ENCODE measurements at places on chromosomes 1 and 21.

DNA sequence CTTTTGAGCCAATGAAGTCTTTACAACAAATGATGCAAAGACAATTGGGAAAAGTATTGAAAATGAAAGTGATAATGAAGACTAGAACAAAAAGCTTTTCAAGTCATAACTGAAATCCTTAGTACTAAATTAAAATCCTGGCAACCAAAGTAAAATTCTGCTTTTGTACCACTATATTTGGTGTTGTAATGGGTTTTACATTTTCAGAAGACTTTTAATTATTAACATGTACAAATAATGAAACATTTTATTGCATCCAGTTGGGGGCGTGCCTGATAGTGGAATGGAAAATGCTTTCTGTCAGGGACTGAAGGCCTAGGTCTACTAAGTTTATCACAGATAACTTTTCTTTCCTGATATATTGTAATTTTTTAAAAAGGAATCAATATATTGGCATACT is 89.4 kb downstream of the SDCCAG8 start:
- peak; percentile 20 for DNase-seq

- peak; percentile 25 for DNase-seq
Observed at GRCh38 chr1:15236321-15236721, 10.7 kb upstream of the FHAD1 start.

- DNase-seq, result no peak
Observed at GRCh38 chr1:13832100-13832499, 132.1 kb downstream of the PRDM2 start.

GRCh38 chr1:241799416-241799815 is 48.6 kb upstream of the EXO1 start:
- DNase-seq, result peak; percentile 71

DNA sequence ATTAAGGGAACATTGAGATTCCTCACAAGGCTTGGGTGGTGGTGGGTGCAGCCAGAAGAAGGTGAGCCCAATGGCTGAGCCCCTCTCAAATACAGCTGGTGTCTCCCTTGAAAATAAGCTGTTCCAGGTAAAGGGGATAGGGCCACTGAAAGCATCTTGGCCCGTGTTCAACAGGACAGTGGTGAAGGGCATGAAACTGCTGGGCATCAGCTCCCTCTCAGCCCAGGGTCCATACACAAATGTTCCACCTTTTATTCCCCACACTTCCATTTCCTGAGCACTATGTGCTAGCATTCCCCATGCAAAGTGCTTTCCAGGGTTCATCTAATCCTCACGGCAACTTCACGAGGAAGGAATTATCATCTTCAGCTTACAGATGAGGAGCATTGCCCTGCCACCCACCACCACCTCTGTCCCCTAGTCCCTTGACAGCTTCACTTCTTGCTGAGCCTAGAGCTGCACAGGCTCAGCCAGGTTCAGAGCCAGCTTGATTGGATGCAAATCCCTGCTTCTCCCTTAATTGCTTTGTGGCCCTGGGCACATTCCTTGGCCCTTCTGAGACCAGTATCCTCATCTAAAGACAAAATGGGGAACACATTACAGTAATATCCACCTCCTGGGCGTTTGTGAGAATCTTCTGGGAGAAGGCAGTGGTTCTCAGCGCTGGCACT is 9.6 kb downstream of the TAGLN2 start:
- DNase-seq, result no peak

DNA sequence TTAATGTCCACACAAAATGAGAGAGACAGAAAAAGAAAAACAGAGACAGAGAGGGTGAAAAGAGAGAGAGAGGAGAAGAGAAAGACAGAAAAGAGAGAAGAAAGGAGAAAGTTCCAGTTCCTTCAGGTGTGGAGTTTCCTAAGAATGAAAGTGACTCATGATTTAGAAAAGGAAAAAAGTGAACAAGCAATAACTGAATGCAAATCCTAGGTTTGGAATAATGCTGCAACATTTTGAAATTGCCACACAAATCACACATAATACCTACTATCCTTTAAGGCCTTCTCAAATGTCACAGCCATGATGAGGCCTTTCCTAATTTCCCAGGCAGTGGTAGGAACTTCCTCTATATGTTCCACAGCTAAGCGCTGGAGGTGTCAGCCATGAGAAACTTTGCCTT is 31.5 kb upstream of the XPR1 start:
- DNase-seq, result no peak
